Thoracic aorta (tissue), 2 donors: ENCODE measurements at places on chromosomes 7 and 10.

DNA sequence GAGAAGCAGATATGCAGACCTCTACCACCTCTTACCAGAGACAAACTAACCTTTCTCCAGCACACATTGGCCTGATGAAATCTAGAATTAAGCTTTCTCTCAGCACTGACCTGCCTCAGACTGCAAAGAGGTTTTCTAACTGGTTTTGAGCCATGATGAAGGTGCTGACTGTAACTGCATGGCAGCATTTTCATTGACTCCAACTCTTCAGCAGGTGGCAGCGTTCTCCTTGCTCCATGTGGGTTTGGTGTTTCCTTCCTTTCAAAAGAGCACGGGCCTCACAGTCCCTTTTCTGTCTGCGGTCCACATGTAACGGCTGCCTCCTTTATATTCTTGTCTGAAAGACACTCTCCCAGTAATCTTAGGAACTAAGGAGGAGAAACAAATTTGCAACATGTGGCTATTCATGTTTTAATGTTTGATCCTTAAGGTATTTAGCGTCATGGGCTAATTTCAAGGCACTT is 12.6 kb downstream of the KLLN start:
- no peak for DNase-seq

GRCh38 chr7:156092307-156092706 is 280.0 kb upstream of the SHH start:
- no peak for DNase-seq

DNA sequence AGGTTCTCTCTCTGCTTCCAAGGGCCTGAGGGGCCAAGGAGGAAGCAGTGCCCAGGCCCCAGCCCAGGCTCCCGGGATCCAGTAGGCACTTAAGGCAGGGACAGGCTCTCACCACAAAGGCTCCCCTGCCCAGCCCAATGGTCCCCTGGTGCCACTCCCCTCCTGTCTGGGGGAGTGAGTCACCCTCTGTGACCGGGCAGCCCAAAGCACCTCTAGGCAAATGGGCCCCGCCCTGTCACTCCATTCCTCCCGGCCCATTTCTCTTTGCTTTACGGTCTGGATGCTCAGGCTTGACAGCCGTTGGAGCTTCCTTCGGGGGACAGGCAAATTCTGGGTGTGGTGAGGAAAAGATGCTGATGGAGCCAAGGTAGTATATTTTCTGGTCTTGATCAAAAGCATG is at the start of gene CALHM3:
Gene CALHM3, minus strand, starts transcription at position 106 of the 400 bp plus-strand sequence. CDS start 208 bp downstream, outside the sequence.
- DNase-seq: no peak

GRCh38 chr10:80392250-80392649 is 16.1 kb upstream of the PRXL2A start:
- DNase-seq: no peak

DNA sequence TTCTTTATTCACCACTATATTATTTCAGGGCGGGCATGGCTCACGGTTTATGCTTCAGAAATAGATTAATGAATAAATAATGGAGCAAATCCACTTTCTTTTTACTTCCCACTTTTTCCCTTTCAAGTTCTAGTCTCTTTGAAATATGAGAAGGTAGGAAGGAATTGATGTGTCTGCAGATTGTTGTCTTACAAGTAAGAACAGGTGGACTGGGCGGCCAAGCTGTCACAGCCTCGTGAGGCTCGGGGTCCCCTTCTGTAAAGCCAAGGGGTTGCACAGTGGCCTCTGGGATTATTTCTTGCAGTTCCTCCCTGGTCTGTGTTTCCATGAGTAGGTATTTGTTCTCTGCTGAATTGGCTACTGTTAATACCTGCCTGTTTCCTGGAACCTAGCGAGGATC is 11.2 kb downstream of the VWA2 start:
- no peak for DNase-seq

DNA sequence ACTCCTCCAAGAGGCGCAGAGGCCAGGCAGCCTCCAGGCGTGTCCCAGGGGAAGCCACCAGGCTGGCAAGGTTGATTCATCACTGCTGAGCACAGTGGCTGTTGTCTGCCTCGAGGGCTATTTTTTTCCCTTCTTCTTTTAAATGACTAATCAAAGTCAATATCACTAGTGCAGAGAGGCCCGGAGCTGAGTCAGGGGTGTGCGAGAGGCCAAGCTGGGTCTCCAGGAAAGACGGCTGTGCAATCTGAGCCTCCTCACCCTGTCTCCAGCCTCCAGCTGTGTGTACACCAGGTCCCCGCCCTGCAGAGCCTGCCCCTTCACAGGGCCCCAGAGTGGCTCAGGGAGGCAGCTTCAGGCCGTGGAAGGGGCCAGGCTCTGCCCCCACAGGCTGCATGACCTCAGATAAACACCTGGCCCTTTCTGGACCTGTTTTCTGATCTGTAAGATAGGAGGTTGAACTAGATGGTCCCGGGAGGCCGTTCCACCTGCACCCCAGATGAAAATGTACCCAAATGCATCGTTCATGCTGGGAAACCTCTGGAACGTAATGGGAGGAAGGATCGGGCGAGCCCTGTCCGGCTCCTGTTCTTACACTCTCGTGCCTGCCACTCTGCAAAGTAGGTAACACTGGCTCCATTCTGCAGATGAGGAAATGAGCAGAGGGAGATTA is 3.7 kb downstream of the STX1A start:
- DNase-seq: no peak

GRCh38 chr10:93462881-93463280 is 19.3 kb downstream of the MYOF start:
- DNase-seq: no peak

DNA sequence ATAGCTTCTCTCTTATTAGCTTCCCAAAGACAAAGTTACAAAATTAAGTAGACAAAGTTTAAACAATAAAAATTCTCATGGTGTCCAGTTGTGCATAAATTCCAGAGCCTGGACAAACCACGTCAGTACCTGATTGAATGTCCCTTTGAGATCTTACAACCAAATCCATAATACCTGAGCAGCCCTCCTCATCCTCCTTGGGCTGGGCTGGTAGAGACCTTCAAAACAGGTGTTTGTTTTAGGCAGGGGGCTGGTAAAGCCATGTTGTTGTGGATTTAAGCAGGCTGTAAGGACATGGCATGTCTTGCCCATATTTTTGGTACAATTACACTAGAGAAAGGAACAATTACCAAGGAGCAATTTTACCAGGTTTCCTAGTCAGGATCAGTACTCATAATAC is 2.1 kb downstream of the IFIT5 start:
- no peak for DNase-seq

- DNase-seq: no peak
Measured at GRCh38 chr10:97974100-97974499, 56.3 kb downstream of the CRTAC1 start.

- DNase-seq: no peak
Measured at GRCh38 chr7:91168871-91169829, 95.1 kb upstream of the FZD1 start.

DNA sequence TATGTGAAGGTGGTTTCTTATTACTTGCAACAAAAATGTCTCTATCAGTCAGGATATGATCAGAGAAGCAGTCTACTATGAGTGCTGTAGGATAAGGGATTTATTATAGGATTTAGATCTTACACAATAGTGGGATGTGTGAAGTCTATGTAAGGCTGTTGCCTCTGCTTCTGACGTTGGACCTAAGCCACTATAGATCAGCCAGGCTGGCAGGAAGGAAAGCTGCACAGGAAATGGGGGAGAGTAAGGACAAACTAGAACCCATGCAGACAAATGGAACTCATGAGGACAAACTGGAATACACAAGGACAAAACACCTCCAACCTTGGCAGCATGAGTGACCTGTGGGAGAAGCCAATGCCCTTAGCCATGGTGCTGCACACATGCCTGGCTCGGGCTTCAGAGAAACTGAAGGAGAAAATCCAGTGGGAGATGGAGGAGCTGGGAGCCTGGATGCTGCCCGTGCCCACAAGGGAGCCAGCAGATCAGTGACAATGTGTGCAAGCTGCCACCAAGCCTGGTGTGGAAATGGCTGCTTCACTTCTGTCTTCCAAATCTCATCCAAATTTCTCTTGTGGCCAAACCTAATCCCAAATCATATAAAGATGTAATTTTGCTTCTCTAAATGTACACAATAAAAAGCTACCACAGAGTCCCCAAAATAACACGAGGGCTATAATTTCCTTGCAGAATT is 147.0 kb upstream of the PCGF5 start:
- DNase-seq: no peak
